ENCODE measurements at places on chromosomes 2 and 18.
A peak's percentile ranks its signal among the peaks of the same experiment; 100 is the strongest.

- DNase-seq: no peak
Observed at GRCh38 chr2:223523551-223524001, 78.6 kb downstream of the SCG2 start.

DNA sequence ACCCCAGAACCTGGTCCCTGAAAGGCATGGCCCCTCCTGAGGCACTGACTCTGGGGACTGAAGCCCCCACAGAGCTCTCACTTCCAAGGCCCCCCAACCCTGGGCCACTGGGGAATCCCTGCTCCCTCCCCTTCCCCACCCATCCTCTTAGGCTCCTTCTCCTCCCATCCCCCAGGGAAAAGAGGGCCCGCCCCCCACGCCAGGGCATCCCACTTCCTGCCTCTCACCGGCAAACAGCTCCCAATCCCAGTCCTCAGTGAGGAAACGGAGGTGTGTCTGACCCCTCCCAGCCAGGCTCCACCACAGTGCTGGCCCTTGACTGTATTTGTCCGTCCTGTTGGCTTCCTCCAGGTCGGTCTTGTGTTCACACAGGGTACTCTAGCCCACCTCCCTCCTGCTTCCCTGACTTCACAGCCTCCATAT lies 35.0 kb upstream of the PTMA start:
- DNase-seq: no peak

DNA sequence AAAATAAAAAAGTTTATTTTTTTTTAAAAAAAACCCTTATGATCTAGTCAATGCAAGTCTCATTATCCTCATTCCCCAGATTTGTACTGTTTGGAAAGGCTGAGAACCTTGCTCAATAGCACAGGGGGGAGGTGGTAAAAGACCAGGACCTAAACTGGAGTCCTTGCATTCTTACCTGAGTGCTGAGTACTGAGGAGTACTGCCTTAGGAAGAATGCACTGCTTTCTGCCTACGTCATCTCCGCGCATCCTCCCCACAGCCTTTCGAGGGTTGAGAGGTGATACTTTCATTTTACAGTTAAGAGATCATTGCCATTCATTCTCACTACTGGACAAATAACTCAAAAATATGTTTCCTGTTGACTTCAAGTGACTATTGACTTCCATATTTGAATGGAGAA lies 73.8 kb downstream of the MAP3K20 start:
- DNase-seq: no peak

- no peak for DNase-seq
Observed at GRCh38 chr2:219279916-219280516, 850 bp downstream of the DNAJB2 start.

- DNase-seq: no peak
Observed at GRCh38 chr2:152454960-152455359, 120.0 kb downstream of the FMNL2 start.

- DNase-seq: no peak
Observed at GRCh38 chr2:25938345-25938744, 44.0 kb downstream of the KIF3C start.

- DNase-seq: no peak
Observed at GRCh38 chr2:18690342-18690741, 101.0 kb upstream of the NT5C1B start.

DNA sequence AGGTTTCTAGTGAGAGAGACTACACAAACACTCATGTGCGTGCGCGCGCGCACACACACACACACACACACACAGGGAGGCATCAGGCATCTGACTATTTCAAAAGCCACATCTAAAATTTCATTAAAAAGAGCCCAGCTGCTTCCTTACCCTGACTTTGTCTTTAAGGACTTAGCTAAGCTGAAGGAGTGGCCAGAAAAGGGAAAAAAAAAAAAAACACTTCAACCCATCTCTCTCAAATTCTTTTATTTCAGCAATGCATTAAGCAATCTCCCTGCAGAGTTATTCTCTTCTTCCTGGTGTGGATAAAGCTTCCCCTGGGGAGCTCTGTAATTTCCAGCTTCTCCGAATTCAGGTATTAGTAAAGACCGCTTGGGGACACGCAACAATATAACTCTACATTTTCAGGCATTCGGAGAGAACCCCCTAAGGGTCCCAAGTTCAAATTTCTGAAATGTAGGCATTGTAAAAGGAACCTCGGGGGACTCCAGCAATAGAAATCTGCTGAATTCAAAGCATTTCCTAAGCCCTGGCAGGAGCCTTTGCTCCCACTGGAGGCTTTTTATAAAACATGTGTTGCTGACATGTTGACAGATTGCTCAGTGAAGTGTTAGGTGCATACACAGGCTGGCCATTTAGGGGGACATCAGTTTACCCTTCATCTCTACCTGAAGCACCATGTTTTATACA lies 67.0 kb downstream of the ZNF521 start:
- no peak for DNase-seq

DNA sequence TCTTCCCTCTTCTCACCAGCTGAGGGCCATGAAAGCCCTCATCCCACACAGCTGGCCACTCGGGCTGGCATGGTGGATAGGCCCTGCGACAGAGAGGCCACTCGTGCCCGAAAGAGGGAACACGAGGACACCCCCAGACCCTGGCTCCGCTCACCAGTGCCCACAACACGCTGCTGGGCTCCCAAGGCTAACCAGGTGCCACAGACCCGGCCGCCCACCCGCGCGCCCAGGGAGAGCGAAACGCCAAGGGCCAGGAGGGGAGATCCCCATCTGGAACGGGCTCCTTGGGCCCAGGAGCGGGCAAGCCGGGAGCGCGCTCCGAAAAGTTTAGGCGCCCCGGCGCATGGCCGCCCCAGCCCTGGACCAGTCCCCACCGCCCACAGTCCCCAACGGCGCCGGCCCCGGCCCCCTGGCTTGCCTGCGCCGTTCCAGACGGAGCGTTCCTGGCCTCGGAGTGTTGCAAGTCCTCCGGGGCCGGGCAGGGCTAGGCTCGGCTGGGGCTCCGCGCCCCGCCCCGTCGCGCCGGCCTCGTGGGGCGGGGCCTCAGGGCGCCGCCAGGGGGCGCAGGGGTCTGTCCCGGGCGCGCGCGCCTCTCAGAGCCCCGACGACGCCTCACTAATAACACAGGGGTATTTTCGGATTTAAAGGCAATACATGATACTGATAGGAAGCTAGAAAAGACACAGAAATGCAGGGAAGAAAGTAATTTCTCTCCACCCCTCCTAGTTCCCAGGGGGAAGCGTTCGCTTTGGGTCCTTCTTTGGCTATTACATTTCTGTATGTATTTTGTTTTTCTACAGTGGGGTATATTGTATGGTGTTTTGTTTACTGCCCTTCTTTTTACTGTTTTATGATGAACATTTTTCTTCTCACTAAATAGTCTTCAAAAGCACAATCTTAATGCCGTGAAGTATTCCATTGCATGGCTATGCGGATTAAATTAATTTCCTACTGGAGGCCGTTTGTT lies at the start of gene TMBIM1:
Gene TMBIM1, minus strand, starts transcription at position 456 of the 967 bp plus-strand sequence. CDS start 10,362 bp downstream, outside the sequence.
- DNase-seq: peak; percentile 84

GRCh38 chr18:57015451-57015850 lies 131.4 kb upstream of the BOD1L2 start:
- no peak for DNase-seq

- DNase-seq: no peak
Observed at GRCh38 chr18:27400001-27400400, 214.9 kb upstream of the CHST9 start.

- no peak for DNase-seq
Observed at GRCh38 chr2:177984749-177985148, 87.8 kb downstream of the PDE11A start.

Data from HuH-7.5 (cell line).